ENCODE measurements at places on chromosomes 1 and 21. TPM values are rescaled to one million over a fixed set of nuclear protein-coding genes. Genes with fewer than 3 reads are reported as not detected.

The ACP6 gene
- 19.5 TPM for total RNA-seq

DNA sequence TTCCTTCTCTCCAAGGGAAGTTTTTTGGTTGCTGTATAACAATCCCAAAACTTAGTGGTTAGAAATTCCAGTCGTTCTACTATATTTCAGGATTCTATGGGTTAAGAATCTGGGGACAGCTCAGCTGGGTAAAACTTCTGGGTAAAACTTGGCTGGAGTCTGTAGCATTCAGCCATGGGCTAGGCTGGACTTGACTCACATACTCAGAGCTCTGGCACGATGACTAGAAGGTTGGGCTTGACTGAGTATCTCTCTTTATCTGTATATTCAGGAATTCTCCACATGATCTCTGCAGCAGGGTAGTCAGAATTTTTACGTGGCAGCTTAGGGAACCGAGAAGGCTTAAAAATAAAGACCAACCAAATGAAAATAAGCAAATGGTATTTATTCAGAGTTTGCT lies 28.2 kb upstream of the HRNR start:
- peaks cover 5% of the 10 kb centered on the region for H3K27me3 ChIP-seq
- no peak for DNase-seq
- H3K4me1 ChIP-seq: no peaks in the 10 kb centered on the region
- H3K27ac ChIP-seq: no peak overlapping the region

GRCh38 chr1:21559788-21560567 lies 50.8 kb downstream of the ALPL start:
- H3K27ac ChIP-seq: no peak overlapping the region
- no peak for DNase-seq
- H3K4me1 ChIP-seq: no peaks in the 10 kb centered on the region

DNA sequence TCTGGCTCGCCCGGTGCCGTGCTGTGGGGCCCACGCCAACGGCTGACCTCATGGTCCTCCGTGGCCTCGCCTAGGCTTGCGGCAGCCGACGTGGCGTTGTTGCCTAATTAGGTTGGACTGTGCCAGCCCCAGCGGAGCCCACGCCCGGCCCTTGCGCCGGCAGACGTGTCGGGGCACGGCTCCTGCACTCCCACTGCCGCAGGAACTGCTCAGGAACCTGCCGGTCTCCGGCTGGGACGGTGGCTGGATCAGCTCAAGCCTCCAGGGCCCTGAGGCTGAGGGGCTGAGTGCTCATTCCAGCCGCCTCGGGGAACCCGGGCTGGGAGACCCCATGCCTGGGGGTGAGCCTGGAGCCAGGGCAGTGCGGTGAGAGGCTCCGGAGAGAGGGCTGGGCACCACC lies 16.1 kb upstream of the PEX10 start:
- peaks cover 3% of the 10 kb centered on the region for H3K4me1 ChIP-seq
- no peaks in the 10 kb centered on the region for H3K27me3 ChIP-seq
- H3K27ac ChIP-seq: no peak overlapping the region
- no peak for DNase-seq
- H3K4me3 ChIP-seq: no peak overlapping the region

The ASAP3 gene
- total RNA-seq: 0.83 TPM

DNA sequence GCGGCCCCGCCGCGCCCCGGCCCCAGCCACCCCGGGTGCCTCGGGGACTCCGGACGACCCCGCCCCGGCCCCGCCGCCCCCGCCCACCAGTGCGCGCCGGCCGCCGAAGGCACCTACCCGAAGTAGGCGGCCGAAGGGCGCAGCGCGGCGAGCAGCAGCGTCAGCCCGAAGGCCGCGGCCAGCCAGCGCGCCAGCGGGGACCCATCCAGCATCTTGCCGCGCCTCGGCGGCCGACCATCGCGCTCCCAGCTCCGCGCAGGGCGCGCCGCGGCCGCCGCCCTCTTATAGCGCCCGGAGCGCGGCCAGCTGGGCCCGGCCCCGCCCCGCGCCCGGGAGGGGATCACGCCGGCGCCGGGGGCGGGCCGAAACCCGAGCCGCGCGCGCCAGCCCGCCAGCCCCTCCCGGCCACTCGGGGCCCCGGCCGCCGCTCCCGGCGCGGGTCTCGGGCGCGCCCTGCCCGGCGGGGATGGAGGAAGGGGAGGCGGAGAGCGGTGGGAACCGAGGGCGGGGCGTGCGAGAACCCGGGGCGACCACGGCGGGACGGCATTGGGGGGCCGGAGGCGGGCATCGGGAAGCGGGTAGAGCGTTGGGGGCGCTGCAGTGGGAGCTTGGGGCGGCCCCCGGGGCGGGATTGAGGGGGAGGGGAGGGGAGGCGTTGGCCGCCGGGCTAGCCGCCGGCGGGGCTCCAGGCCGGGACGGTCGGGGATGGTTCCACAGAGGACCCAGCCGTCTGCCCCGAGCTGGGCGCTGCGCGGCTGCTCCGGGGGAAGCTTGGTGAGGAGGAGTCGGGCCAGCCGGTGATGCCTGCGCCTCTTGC lies at the start of gene WNT9A:
WNT9A (minus strand) TSS at position 257 of the 817 bp plus-strand sequence; CDS start at position 212, 45 bp downstream.
- peaks cover 8% of the 10 kb centered on the region for H3K4me1 ChIP-seq
- peaks cover 30% of the 10 kb centered on the region for H3K27me3 ChIP-seq
- no peak for DNase-seq
- no peak within 1 kb of the TSS for H3K27ac ChIP-seq
- H3K36me3 ChIP-seq: no peaks in the 10 kb centered on the region

DNA sequence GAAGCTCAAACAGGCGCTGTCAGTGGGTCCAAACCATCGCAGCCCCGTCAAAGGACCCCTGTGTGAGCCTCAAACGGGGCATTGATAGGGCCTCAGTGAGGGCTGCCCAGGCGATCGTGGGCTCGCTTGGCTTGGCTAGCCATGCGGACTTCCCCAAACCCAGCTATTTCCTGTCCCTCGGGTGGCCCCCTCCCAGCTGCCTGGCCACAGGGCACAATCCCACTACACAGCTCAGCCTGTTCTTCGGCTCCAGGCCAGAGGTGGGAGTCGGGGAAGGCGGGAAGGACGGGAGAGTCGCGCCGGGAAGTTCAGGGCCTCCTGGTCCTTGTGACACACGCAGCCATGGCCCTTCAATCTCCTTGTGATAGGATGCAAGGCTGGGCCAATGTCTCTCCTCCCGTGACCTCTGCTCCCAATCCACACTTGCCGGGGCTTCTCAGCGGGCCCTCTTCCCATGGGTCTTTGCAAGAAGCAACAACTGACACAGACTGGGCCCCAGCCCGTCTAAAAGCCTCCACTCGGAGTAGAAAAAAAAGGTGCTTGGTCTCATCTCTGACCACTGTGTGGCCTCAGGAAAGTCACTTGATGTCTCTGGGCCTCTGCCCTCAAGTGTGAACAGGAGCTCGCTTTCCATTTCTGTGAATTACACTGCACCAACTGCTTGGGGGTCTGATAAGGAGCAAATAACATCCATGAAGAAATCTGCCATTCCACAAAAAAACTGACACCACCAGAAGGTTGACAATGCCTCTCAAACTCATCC lies 7.1 kb upstream of the MATN1 start:
- no peaks in the 10 kb centered on the region for H3K27me3 ChIP-seq
- peak overlapping the region; percentile 66 for H3K27ac ChIP-seq
- no peak overlapping the region for H3K4me3 ChIP-seq
- H3K36me3 ChIP-seq: peaks cover 31% of the 10 kb centered on the region
- no peak for DNase-seq

GRCh38 chr1:9749361-9749760 lies 74.4 kb downstream of the CLSTN1 start:
- no peak overlapping the region for H3K4me3 ChIP-seq
- DNase-seq: no peak
- H3K4me1 ChIP-seq: no peaks in the 10 kb centered on the region
- H3K36me3 ChIP-seq: peaks cover 57% of the 10 kb centered on the region
- H3K27me3 ChIP-seq: no peaks in the 10 kb centered on the region

- H3K4me1 ChIP-seq: no peaks in the 10 kb centered on the region
- H3K36me3 ChIP-seq: no peaks in the 10 kb centered on the region
- H3K27me3 ChIP-seq: no peaks in the 10 kb centered on the region
- no peak overlapping the region for H3K4me3 ChIP-seq
- no peak overlapping the region for H3K27ac ChIP-seq
Measured at GRCh38 chr21:45381865-45382696, 22.9 kb upstream of the COL18A1 start.
